ENCODE measurements at places on chromosomes 3 and 15.

GRCh38 chr3:160796813-160797164 lies 40.8 kb downstream of the PPM1L start:
- DNase-seq = no peak

- no peak for DNase-seq
Measured at GRCh38 chr3:184037816-184038215, 6.3 kb downstream of the HTR3D start.

GRCh38 chr3:139930211-139930610 lies 4.8 kb upstream of the CLSTN2 start:
- DNase-seq = no peak

- DNase-seq = no peak
Measured at GRCh38 chr3:115502128-115502527, 121.2 kb upstream of the GAP43 start.

- DNase-seq = no peak
Measured at GRCh38 chr15:65821070-65821469, 29.0 kb upstream of the DENND4A start.

DNA sequence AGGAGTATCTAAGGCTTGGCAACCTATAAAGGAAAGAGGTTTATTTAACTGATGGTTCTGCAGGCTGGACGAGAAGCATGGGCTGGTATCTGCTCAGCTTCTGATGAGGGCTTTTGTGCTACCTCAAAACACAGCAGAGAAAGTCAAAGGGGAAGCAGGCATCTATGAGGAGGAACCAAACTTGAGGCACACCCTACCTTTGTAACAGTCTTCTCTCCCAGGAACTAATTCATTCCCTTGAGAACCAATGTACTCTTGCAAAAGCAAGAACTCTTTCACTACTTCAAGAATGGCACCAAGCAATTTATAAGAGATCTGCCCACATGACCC lies 109.0 kb downstream of the CGGBP1 start:
- DNase-seq = no peak

DNA sequence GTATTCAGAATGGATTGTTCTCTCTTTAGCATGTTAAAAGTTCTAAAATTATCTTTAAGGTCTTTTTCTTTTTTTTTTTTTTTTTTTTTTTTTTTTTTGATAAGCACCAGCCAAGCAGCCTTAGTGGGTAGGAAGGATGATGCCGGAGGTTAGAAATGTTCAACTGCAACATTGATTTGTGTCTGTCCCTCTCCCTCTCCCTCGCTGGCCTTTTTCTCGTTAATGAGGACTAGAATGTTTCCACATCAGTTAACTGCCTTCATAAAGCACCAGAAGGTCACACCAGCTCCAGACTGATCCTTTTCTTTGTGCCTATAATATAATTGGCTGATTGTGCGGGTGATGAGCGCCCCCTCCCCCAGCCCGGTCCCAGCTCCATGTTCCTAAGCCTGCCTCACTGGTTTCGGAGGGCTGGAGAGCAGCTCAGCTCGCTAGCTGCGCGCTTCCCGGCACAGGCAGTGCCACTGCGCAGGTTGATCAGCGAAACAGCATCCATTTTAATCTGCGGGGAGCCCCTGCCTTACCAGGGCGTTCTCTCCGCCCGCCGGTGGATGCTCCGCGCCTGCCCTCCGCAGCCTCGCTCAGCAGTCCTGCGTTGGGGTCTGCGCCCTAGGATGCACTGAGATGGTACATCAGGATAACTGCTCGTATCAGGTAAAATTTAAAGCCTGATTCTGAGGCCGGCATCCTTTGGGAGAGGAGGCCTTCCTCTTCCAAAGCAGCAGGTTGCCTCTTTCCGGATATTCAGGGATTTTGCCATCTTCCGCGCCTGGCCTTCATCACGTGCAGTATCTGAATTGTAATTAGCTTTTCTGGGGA lies 148.9 kb upstream of the IL12A start:
- no peak for DNase-seq

Data from fibroblast of upper back skin (primary cell).